Breast epithelium (tissue), 4 donors: ENCODE measurements at places on chromosomes 16 and 17. TPM values are rescaled to one million over a fixed set of nuclear protein-coding genes. Genes with fewer than 3 reads are reported as not detected.

Gene FA2H
- not detected for total RNA-seq

Gene KRTAP2-2
- total RNA-seq = not detected

Gene CDH15
- total RNA-seq = not detected

Gene ZSWIM7
- 20.9 TPM for total RNA-seq

Gene SOCS1
- total RNA-seq = 9.0 TPM

Gene TBC1D3C
- total RNA-seq = not detected

Gene CCL4
- total RNA-seq = 5.2 TPM

Gene ASGR2
- total RNA-seq = 0.96 TPM

DNA sequence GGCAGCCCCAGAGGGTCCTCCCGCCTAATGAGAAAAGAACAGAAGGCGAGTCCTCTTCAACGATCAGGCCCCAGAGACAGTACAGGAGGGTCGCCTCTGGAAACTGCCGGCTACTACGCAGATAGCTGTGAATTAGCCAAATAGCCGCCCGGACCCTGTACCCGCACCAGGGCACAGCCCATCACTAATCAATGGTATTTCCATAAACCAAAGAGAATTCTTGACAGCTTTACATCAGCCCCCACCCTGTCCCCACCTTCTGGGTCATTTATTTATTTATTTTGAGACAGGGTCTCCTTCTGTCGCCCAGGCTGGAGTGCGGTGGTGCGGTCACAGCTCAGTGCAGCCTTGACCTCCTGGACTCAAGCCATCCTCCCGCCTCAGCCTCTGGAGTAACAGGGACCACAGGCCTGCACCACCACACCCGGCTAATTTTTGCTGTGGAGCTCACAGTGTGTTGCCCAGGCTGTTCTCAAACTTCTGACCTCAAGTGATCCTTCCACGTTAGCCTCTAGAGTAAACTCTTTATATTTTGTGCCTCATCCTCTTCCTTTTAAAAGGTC is 805 bp upstream of the CLCN7 start:
- no peaks in the 10 kb centered on the region for H3K4me1 ChIP-seq
- DNase-seq = no peak
- H3K36me3 ChIP-seq = no peaks in the 10 kb centered on the region
- H3K27me3 ChIP-seq = no peaks in the 10 kb centered on the region

DNA sequence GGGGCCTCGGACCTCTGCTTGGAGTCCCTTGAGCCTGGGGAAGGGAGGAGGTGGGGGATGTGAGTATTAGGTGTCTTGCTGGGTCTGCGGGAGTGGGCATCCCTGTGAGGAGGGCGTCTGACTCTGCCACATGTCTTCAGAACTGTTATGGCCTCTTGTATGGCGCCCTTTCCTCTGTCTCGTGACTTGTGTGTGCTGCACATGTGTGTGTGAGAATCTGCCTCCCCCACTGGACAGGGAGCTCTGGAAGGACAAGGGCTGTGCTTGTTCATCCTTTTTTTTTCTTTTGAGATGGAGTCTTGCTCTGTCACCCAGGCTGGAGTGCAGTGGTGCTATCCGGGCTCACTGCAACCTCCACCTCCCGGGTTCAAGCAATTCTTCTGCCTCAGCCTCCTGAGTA is 33.4 kb downstream of the ARHGAP23 start:
- no peaks in the 10 kb centered on the region for H3K4me1 ChIP-seq
- H3K27ac ChIP-seq = no peak overlapping the region
- H3K4me3 ChIP-seq = no peak overlapping the region
- no peak for DNase-seq
- no peaks in the 10 kb centered on the region for H3K27me3 ChIP-seq

DNA sequence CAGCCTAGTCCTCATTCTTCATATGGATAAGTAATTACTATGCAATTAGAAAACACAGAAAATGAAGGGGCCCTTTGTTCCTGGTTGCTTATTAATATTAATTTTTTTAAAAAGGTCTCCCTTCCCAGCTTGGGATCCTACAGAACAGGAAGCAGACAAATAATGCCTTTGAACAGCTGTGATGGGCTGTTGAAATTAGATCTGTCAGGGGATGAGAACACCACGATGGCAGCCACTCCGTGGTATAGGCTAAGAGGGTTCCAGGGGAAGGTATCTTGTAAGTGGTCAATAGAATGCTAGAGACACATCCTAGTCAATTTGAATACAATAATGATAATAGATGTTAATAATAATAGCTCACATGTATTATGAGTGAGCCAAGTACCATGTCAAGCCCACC is 83.1 kb downstream of the CCDC182 start:
- no peaks in the 10 kb centered on the region for H3K36me3 ChIP-seq
- no peak overlapping the region for H3K4me3 ChIP-seq
- H3K4me1 ChIP-seq = no peaks in the 10 kb centered on the region

DNA sequence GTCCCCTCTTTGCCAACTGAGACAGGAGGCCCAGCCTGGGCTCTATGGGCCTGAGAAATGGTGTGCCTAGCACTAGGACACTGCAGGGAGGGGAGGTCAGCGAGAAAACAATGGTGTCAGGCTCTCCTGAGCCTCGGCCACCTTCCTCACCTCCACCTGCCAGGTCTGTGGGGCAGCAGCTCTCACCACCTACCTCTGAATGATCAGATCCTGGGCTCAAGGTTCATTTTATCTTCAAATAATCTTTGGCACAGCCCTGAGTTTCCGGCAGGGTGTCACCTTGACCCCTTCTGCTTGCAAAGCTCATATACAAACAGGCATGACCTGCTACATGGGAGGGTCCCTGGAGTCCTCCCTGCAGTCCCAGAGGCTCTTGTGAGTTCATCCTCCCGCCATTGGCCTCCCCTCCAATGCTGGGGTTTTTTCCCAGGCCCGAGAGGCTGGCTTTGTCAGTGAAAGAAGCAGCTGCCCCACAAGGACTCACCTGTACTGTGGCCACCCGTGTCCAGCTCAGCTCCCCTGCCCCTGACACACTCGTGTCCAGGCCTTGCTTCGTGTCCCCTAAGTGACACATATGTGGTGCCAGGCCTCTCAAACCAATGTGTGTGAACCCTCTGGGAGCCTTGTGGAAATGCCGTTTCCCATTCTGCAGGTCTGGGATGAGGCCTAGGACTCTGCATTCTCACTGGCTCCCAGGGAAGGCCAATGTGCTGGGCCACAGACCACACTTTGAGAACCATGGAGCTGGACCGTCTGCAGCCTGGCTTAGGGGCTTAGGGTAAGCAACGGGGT is 176.8 kb upstream of the CIBAR2 start:
- H3K36me3 ChIP-seq = no peaks in the 10 kb centered on the region
- no peaks in the 10 kb centered on the region for H3K27me3 ChIP-seq
- peaks cover 12% of the 10 kb centered on the region for H3K4me1 ChIP-seq
- H3K27ac ChIP-seq = no peak overlapping the region

- no peak for DNase-seq
- no peaks in the 10 kb centered on the region for H3K36me3 ChIP-seq
- H3K27me3 ChIP-seq = no peaks in the 10 kb centered on the region
- H3K4me1 ChIP-seq = no peaks in the 10 kb centered on the region
Observed at GRCh38 chr16:23857881-23858269, 22.1 kb downstream of the PRKCB start.

DNA sequence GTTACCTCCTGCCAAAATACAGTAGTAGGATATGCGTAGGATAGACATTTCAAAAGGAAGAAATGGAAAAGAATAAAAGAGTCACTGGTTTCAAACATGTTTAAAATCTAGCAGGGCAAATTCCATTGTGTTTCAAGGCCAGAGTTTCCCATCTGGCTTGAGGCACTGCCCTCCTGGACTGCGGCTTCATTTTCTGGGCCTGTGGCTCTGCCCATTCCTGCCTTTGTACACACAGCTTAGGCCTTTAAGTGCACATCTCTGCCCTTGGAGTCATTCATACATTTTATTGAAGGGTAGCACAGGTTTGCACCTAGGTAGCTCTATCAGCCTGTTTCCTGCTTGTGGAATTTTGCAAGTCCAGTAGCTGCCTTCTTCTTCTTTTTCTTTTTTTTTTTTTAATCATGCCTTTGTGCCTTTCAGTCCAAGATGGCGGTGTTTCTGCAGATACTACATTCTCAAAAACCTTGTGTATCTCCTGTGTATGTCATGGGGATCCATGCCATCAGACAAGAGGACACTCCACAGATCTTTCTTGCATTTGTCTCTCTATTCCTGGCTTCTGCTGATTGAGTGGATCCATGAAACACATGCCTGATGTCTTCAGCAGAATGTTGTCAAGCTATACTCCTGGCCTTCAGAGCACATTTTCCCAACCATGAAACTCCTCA is 282.9 kb downstream of the BCAS3 start:
- no peak overlapping the region for H3K4me3 ChIP-seq
- no peaks in the 10 kb centered on the region for H3K27me3 ChIP-seq
- no peaks in the 10 kb centered on the region for H3K36me3 ChIP-seq
- H3K27ac ChIP-seq = no peak overlapping the region
- DNase-seq = no peak

DNA sequence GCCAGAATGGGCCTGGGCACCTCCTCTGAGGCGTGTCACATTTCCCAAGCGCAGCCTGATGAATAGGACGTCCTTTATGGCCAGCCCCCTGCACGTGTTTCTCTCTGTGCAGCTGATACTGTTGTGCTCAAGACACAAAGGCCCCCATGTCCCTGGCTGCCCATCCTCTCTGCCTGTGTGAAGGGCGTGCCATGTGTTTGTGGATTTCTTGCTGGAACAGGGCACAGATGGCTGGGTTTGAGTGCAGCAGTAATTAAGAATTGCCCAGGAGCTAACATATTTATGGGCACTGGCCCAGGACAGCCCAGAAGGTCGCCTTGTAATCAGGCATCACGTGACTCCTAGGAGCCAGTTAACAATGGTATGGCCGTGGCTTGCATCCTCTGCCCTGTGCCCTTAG is 181.1 kb downstream of the CCDC182 start:
- no peaks in the 10 kb centered on the region for H3K4me1 ChIP-seq
- no peak overlapping the region for H3K4me3 ChIP-seq
- H3K36me3 ChIP-seq = no peaks in the 10 kb centered on the region
- DNase-seq = no peak

DNA sequence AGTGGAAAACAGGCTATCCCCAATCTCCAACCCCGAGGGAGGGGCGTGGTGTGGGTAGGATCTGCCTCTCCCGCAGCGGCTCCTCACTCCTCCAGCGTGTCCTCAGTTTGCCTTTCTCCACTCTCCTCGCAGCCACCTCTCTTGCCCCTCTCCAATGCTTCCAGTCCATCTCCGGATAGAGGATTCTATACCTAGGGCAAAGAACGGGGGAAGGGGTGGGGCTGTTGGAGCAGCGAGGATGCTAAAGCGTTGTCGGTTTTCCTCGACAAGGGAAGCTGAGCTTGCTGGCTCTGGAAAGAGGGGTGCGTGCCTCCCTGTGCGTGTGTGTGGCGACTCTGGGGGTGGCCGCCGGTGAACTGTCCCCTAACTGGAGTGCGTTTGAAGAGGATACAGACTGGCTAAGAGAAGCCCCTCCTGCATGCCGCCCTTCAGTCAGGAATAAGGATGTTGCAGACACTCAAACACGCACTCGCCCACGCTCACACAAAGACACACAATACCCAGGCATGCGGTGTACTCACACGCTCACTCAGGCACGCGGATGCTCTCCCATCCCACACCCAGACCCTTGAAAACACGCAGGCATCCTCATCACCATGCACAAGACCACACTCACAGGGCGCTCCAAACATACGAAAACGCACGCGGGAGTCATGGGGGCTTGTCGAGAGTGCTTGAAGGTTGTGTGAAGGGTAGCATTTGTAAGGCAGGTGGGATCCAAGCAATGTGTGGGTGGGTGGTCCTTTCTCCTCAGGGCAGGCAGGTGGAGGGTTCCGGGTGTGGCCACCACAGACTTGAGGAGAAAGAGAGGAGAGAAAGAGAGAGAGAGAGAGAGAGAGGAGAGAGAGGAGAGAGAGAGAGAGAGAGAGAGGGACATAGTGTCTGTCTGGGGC is 655 bp upstream of the GPR139 start:
- H3K4me1 ChIP-seq = no peaks in the 10 kb centered on the region
- H3K36me3 ChIP-seq = no peaks in the 10 kb centered on the region
- H3K27me3 ChIP-seq = no peaks in the 10 kb centered on the region
- no peak for DNase-seq

- H3K27me3 ChIP-seq = no peaks in the 10 kb centered on the region
- no peak for DNase-seq
- no peaks in the 10 kb centered on the region for H3K36me3 ChIP-seq
- H3K27ac ChIP-seq = no peak overlapping the region
- H3K4me3 ChIP-seq = no peak overlapping the region
Observed at GRCh38 chr17:16516594-16517051, 24.6 kb upstream of the LRRC75A start.

GRCh38 chr16:48536614-48537200 is 73.3 kb downstream of the N4BP1 start:
- no peaks in the 10 kb centered on the region for H3K36me3 ChIP-seq
- peaks cover 36% of the 10 kb centered on the region for H3K4me1 ChIP-seq
- H3K4me3 ChIP-seq = no peak overlapping the region
- H3K27ac ChIP-seq = peak overlapping the region; percentile 94
- no peaks in the 10 kb centered on the region for H3K27me3 ChIP-seq
- no peak for DNase-seq

DNA sequence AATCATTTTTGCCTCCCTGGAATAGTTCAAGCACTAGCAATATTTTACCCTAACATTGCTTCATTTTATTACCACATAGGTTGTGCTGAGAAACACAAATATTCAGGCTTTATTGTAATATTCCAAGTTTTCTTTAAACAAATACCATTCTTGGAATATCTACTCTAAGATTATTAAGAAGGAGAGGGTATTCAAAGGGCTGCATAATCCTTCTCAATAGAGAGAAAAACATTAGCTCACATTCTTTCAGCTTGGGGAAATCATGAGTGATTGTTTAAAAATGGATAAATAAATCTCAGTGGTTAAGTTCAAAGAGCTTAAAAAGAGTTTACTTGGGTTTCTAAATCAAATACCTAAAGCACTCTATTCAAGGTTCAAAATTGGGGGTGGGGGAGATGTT is 111.9 kb upstream of the CORO6 start:
- H3K27ac ChIP-seq = no peak overlapping the region
- no peak overlapping the region for H3K4me3 ChIP-seq
- DNase-seq = no peak
- H3K36me3 ChIP-seq = no peaks in the 10 kb centered on the region

- H3K4me1 ChIP-seq = peaks cover 4% of the 10 kb centered on the region
- no peak overlapping the region for H3K27ac ChIP-seq
- H3K4me3 ChIP-seq = no peak overlapping the region
- DNase-seq = no peak
Observed at GRCh38 chr16:85711982-85712587, 23.3 kb upstream of the GINS2 start.

- H3K36me3 ChIP-seq = no peaks in the 10 kb centered on the region
- H3K4me1 ChIP-seq = peaks cover 7% of the 10 kb centered on the region
- no peaks in the 10 kb centered on the region for H3K27me3 ChIP-seq
- H3K27ac ChIP-seq = peak overlapping the region; percentile 98
- peak; percentile 96 for DNase-seq
- H3K4me3 ChIP-seq = peak overlapping the region; percentile 37
Observed at GRCh38 chr17:82297714-82298537, 19.5 kb downstream of the CD7 start.

- H3K4me3 ChIP-seq = no peak overlapping the region
- DNase-seq = no peak
- H3K27ac ChIP-seq = no peak overlapping the region
- no peaks in the 10 kb centered on the region for H3K36me3 ChIP-seq
- H3K4me1 ChIP-seq = no peaks in the 10 kb centered on the region
Observed at GRCh38 chr17:80848449-80849102, 143.1 kb upstream of the CHMP6 start.

GRCh38 chr16:30628628-30629540 is 18.7 kb upstream of the ZNF689 start:
- peak; percentile 68 for DNase-seq
- no peaks in the 10 kb centered on the region for H3K4me1 ChIP-seq
- no peak overlapping the region for H3K4me3 ChIP-seq
- H3K27me3 ChIP-seq = no peaks in the 10 kb centered on the region
- H3K27ac ChIP-seq = peak overlapping the region; percentile 48
- no peaks in the 10 kb centered on the region for H3K36me3 ChIP-seq
